AG08396 (cell line): ENCODE measurements at places on chromosomes 7 and 10.

DNA sequence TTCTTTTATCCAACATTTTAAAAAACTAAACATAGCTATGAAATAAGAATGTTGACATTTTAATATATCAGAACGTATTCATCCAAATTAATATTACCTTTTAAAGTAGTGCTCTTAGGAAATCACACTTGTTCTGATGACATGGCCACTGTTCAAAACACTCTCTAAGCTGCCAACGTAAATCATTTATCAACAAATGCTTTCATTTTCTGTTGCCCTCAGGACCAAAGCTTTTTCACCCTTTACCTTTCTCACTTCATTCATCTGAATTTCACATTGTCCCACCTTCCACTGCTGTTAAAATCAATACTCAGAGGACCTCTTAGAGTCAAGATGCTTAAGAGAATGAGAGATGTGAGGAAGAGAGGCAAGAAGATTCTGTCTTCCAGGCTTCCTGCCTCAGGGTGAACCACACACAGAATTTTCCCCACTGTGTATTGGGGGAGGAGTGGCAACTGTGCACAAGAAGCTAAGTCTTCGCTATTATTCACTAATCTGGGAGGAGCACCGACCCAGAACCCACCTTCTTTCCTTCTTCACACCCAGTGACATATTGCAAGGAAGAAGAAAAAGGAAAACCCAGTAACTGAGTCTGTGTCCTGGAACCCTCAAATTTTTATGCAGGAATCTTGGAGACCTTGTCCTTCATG, 21.0 kb downstream of the HIBADH start:
- DNase-seq, result no peak

GRCh38 chr10:96310321-96310669, 6.1 kb downstream of the DNTT start:
- DNase-seq, result no peak

DNA sequence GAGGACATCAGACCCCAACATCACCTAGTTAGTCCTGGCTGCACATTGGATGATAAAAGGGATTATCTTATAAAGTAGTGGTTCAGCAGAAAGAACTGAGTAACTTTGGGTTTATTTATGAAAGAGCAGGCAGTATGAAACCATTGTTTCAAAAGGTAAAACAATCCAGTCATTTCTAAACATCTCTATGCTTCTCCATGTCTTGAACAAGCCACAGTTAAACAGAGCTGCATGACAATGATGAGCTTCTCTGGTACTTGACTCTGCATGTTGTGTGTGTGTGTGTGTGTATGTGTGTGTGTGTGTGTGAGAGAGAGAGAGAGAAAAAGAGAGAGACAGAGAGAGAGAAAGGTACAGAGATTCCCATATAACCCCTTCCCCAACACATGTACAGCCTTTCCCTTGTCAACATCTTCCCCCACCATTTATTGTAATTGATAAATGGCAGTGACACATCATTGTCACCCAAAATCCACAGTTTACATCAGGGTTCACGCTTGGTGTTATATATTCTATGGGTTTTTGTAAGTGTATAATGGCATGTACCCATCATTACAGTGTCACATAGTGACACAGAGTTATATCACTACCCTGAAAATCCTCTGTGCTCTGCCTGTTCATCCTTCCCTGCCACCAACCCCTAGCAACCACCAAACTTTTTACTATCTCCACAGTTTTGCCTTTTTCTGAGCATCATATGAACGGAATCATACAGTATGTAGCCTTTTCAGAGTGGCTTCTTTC, 32.8 kb upstream of the SLC18A3 start:
- no peak for DNase-seq

- DNase-seq, result no peak
Measured at GRCh38 chr10:75070961-75071428, 40.5 kb upstream of the SAMD8 start.

GRCh38 chr7:129359638-129360037, 74.6 kb upstream of the STRIP2 start:
- DNase-seq, result no peak

- DNase-seq, result no peak
Measured at GRCh38 chr7:125278318-125278717, 348.7 kb upstream of the POT1 start.

GRCh38 chr7:43693687-43694398, 35.5 kb downstream of the COA1 start:
- peak; percentile 51 for DNase-seq

- DNase-seq, result no peak
Measured at GRCh38 chr10:78781251-78781913, 287.4 kb upstream of the ZMIZ1 start.

DNA sequence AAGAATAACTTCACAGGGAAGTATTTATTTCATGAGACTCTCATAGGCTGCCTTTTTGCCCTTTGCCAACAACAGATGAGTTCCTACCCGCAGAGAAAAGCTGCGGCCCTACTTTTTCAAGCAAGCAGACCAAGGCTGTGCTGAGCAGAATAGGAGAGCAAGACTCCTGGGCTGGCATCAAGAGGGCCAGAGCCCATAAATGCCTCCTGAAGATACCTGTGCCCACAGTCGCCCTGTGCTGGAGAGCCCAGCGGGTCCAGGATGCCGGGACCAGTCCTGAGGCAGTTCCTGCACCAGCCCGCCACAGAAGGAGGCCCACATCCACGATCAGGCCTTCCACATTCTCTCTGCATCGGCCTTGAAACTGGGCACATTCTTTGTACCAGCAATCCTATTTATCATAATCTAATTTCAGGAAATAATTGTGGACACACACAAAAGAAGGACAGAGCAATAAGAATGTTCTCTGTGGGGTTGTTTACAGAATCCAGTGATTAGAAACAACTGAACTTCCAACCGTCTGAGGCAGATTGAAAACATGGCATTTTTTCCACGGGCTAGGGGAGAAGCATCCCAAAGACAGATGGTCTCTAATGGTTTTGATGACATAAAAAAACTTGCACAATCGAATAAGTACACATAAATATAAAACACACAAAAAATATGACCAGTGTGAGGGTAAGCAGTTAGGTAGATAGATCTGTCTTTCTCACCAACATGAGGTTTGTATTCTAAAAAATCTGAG, 95.6 kb downstream of the CPXM2 start:
- DNase-seq, result no peak

GRCh38 chr10:70472799-70473454, 5.6 kb upstream of the PALD1 start:
- DNase-seq, result no peak

DNA sequence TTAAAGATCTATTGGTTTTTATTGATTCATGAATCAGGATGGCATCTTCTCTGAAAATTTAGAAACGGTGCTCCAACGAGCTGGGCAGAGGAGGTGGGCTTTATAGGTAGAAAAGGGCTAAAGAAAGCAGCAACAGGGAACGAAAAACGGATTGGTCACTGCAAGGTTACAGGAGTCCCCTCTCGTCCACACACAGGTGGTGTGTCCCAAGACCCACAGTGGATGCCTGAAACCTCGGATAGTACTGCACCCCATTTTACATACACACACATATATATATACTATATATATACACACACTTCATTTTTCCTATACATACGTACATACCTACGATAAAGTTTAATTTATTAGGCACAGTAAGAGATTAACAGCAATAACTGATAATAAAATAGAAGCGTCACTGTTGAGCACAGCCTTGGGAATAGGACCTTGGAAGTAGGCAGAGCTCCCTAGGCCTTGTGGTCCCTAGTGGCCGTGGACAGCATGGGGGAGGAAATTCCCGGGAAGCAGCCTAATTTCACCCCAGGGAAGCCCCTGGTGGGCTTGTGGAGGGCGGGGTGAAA, 737 bp upstream of the NUB1 start:
- peak; percentile 24 for DNase-seq

GRCh38 chr7:138886501-138886917, 88.5 kb upstream of the ATP6V0A4 start:
- DNase-seq, result peak; percentile 51

- DNase-seq, result peak; percentile 70
Measured at GRCh38 chr10:71234970-71235685, 22.8 kb downstream of the UNC5B start.

DNA sequence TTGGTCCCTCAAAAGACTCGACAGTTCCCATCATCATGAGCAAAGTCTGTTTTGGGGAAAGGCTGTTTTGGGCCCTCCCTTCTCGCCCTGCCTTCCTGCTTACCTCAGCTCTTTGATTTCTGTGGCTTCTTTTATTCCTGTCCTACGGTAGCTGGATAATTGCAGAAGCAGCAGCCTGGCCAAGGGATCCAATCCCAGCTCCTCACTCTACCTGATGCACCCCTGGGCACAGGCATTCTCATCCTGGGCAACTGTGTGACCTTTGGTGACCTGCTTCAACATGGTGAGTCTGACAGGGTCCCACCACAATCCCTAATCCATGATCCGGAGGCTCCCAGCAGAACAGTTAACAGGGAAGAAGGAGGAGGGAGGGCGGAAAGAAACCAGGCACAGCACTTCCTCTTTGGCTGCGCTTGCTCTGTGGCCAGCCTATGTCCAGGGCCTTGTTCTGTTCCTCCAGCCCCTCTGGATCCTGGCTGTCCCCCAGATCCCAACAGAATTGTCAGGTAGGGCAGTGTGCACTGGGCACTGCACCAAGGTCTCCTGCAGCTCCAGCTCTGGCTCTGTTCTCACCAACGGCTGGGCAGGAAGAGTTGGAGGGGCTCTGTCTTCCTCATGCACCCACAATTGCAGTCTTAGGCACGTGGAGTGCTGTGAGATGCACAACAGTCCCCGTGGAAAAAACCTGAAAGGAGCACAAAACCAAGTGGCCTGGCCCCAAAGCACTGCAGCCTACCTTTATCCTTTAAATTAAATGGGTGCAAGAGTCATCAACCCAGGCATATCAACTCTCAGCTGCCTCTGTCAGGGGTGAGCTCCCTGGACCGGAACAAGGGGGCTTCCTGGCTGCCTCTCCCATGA, 144.4 kb downstream of the PTPN20 start:
- DNase-seq, result no peak

DNA sequence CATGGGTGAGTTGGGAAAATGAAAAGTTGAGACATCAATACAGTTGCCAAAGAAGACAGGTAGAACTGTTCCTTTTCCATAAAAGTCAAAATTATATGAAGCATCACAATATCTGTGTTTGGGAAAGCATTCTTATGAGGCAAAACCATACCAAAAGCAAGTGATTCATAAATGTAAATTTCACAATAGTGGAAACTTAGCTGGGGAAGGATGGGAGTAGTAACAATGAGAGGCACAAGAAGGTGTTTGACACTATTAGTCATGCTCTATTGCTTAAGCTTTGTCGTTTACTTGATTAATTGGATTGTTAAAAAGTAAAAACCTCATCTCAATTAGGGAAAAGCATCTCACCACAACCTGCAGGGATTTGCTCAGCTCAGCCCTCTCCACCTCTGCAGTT, 240.2 kb downstream of the C7orf25 start:
- no peak for DNase-seq

DNA sequence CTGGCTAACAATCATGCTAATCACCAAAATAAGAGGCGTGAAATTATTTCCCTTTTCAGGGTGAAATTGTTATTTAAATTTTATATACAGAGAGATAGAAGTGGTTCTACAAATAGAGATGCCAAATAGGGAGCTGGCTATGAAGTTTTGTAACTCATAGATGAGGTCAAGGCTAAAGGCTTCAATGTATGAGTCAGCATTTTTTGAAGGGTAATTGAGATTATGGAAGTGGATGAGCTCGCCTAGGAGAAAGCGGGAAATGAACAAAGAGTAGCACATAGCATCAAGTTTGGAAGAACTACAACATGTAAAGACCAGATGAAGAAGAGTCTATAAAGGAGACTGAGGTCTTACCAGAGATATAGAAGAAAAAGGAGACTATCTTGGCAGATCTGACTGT, 838.1 kb downstream of the DNAJB9 start:
- no peak for DNase-seq

GRCh38 chr7:110839866-110840265, 251.1 kb upstream of the LRRN3 start:
- DNase-seq, result no peak
